Dermis blood vessel endothelial cell (primary cell): ENCODE measurements at places on chromosomes 16 and 17. TPM values are rescaled to one million over a fixed set of nuclear protein-coding genes. Genes with fewer than 3 reads are reported as not detected.
A peak's percentile ranks its signal among the peaks of the same experiment; 100 is the strongest.

The DPEP3 gene
- not detected in 2 replicates for total RNA-seq

- DNase-seq, result no peak
Measured at GRCh38 chr17:75721463-75722011, 278 bp downstream of the ITGB4 start.

- DNase-seq, result no peak
Measured at GRCh38 chr17:30170415-30170987, 53.9 kb downstream of the NSRP1 start.

The CHST4 gene
- total RNA-seq, result not detected in 2 replicates

DNA sequence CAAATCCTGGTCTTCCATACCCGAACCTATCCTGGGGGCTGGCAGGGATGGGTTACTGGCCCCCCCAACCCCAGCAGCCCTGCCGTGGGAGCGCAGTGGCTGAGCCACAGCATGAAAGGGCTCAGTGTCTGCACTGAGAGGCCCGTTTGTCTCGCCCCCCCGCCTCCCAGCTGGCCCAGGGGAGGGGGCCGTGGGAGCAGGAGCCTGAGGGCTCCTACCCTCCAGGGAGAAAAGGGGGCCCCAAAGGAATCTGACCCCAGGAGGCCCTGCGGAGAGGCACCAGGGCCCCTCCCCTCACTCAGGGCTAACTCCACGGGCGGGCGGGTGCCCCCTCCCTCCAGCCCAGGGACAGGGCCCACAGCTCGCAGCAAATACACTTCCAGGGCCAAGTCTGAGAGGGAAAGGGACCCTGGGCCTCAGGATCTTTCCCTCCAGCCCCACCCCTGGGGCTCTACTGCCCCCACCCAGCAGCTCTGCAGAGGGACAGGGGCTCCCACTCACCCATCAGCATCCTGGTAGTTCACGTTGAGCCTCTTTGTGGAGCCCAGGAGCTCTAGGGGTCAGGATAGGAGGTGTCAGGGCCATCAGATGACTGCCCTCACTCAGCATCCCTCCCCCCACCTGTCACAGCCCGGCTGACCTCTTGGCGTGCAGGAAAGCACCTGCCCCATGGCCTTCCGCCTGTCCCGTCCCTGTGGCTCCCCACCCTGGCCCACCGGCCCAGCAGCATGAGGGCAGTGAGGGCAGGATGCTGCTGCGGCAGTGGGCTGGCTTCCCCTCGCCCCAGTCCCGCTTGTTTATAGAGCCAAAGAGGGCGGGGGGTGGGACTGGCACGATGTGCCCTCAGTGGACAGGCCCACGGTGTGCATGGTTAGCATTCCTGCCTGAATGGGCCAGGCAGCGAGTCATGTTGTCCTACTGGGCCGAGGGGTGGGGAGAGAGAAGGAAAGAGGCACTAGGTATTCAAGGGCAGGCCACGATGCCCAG is 7.3 kb downstream of the CASKIN2 start:
- no peak for DNase-seq

The SCIMP gene
- not detected in 2 replicates for total RNA-seq

The CACNG5 gene
- total RNA-seq, result not detected in 2 replicates

DNA sequence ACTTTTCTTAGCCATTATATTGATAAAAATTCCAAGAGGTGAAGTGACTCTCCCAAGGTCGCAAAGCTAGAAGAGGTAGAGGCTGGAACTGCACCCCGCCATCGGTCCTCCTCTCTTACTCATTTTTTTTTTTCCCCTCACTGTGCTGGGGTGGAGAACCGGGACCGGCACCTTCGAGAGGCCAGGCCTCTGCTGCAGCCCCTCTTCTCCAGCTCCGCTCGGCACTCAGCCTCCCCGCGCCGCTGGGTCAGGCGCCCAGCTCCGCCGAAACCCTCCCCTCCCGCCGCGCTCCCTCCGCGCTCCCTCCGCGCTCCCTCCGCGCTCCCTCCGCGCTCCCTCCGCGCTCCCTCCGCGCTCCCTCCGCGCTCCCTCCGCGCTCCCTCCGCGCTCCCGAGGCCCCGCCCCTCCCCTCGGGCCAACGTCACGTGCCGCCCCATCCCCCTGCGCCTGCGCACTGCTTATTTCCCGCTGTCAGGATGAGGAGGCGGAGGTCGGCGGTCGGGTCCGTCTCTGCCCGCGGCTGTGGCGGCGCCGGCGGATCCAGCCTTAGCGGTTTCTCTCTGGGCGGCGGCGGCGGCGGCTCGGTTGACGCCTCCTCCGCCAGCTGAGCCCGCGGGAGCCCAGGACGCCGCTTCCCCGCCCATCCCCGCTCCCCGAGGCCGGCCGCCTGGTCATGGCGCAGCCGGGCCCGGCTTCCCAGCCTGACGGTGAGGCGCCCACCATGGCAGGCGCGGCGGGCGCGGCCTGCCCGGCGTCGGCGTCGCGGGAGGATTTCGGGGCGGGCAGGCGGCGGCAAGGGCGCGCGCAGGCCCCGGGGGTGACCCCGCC is at the start of gene RABEP1:
Gene RABEP1 (plus strand): TSS at position 471 of the 828 bp plus-strand sequence. CDS start 203 bp downstream, at position 674.
- DNase-seq, result peak; percentile 96

- no peak for DNase-seq
Measured at GRCh38 chr17:63925615-63926014, 6.5 kb downstream of the CD79B start.

DNA sequence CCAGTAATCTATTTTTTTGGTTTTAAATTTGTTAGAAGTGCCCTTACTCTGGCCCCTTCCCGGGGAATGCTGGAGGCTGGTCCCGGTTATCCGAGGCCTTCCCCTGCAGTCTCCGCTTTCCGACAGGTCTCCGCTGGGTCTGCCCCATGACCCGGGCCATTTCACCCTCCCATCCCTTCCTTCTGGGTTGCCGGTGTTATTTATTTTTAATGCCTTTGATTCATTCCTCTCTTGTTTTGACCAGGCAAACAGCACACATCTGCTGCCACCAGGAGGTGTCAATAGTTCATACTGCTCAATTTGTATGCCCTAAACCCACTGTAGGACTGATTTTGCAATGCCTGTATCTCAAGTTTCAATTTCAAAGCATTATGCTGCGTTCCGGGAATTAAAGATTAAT is 113.2 kb upstream of the IRX5 start:
- no peak for DNase-seq

- DNase-seq, result no peak
Measured at GRCh38 chr16:80583466-80583865, 42.7 kb downstream of the DYNLRB2 start.

DNA sequence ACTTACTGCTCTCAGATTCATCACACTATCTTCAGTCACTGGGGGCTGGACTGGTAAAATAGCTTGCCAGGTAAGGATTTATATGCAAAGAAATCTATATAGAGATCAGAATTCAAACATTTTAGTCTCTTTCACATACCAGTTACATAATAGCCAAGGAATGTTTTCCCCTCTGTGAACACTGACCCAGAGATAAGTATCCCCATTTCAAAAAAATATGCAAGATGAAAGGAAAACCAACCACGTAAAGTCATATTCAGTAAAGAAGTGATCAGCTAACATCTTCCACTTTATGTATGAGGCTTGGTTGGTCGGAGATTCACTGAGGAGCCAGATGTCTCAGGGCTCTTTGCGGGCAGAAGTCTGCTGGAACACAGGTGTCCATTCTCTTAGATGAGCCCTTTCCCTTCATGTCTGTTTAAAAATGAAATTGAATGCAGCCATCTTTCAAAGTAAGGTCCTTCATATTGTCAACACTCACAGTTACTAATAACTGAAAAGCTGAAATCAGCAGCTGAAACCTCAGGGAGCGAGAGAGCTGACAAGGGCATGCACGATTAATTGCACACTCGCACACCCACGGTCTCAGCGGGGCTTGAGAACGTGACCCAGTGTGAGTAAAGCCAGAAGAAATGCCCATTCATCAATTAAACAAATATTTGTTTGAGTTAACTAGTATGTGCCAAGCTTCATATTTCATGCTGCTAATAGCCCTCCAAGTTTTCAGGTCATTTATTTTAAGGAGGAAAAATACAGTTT is 161.2 kb downstream of the MRTFB start:
- DNase-seq, result no peak

DNA sequence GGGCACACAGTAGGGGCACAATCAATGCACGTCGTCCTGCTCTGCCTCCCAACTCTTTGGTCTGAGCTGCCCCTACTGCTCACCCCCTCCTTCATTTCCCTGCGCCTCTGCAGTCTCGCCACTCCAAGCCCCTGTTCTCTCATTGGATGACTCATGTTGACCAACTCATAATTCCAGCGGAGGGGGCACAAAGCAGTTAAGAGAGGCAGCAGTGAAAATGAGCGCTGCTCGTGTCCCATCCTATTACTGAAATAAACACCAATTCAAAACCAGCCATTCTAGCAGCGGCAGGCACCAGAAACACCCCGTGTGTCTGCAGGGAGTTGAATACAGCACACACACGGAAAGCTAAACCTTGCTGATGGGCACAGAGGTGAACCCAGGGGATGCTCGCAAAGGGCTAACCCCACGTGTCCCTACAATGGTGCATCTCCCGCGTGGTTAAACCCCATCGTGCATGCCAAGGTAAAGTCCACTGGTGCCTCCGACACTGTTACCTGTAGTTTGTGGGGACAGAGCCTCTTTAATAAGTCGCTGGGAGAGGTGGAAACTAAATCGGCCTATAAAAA is 310.4 kb downstream of the XYLT1 start:
- DNase-seq, result no peak

The GAS2L2 gene
- 0.05 and 0.17 TPM in 2 replicates for total RNA-seq

- DNase-seq, result no peak
Measured at GRCh38 chr16:84082110-84082509, 34.6 kb downstream of the MBTPS1 start.

- no peak for DNase-seq
Measured at GRCh38 chr16:49521734-49522325, 148.2 kb downstream of the C16orf78 start.

The RNU2-1 gene
- total RNA-seq, result not detected in 2 replicates

DNA sequence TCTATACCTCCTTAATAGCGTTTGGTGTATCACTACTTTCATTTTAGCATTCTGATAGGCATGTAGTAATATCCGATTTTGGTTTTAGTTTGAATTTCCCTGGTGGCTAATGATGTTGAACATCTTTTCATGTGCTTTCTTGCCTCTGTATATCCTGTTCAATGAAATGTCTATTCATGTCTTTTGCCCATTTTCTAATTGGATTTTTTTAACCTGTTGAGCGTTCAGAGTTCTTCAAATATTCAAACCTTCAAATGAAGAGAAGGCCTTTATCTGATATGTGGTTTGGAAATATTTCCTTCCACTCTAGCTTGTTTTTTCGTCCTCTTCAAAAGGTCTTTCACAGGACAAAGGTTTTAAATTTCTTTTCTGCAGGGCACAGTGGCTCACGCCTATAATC is 2.4 kb upstream of the NME1 start:
- DNase-seq, result no peak

DNA sequence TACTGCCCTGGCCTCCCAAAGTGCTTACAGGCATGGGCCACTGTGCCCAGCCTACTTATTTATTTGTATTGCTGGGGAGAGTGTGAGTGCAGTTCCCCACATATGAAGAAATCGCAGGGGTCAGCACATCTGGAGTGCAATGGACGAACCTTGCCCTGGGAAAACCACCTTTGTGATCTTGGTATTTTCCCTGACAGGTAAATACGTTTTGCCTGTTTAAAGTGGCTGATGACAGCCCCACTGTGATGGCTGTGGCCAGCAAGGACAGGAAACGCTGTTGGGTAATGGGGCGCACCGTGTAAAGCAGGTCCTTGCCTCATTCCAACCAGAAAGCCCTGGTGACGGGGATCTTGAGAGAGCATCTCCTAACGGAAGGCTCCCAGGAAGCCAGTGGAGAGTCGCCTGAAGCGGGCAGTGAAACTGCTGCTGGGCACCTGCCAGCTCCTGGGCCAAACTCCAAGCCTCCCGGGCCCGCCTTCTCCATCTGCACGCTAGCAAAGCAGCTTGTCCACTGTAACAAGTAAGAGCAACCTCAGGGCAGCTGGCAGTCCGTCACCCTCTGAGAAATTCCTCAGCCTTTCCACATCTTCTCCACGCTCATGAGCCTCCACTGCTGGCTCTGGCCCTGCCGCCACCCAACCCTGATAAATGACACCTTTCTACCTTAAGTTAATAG is 17.5 kb downstream of the EMC8 start:
- no peak for DNase-seq

DNA sequence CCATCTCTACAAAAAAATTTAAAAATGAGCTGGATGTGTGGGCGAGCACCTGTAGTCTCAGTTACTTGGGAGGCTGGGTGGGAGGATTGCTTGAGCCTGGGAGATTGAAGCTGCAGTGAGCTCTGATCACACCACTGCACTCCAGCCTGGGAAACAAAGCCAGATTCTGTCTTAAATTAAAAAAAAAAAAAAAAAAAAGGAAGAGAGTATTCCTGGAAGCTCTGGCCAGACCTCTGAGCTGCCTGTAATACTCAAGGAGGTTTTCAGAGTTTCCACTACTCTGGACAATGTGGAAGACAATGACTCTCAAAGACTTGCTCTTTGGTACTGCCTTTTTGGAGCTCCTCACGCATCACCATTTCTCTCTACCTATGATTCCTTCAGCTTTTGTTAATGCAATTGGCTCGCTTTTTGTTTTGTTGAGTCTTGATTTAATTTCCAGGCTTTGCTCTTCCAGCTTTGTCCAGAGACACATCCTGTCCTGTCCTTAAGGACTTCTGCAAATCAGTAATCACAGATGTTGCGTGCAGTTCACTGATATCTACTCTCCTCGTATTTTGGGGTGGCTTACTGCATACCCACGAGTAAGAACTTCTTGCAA is 10.8 kb downstream of the CHD9 start:
- peak; percentile 25 for DNase-seq

The CA7 gene
- not detected in 2 replicates for total RNA-seq

DNA sequence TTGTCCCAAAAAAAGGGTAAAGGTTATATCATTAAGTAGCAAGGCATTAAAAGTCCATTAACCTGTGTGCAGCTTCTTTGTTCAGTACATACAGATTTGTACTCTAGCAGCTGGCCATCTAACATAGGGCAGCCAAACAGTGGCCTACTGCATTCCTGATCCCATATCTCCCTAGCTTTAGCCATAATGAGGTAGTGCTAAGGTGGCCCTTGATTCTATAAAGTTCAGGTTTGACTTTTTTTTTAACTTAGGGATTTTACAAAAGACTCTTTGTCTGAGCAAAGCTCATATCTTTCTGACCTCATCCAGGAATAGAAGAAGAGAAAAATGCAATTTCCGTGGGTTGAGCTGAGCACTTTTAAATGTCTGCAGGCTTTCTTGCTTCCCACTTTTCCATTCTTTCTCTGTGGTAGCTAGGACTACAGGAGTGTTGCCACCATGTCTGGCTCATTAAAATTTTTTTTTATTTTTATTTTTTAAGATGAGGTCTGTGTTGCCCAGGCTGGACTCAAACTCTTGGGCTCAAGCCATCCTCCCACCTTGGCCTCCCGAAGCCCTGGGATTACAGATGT is 19.5 kb upstream of the CDC6 start:
- no peak for DNase-seq

The ABCA9 gene
- total RNA-seq, result 3.2 and 3.3 TPM in 2 replicates

- no peak for DNase-seq
Measured at GRCh38 chr17:36498155-36498554, 11.7 kb downstream of the ZNHIT3 start.

- DNase-seq, result no peak
Measured at GRCh38 chr17:74485022-74485743, 18.7 kb downstream of the CD300A start.

GRCh38 chr17:78236362-78237127 is 5.1 kb downstream of the TMEM235 start:
- no peak for DNase-seq

GRCh38 chr16:25838724-25839186 is 147.0 kb downstream of the HS3ST4 start:
- peak; percentile 62 for DNase-seq

The LRRC75A gene
- total RNA-seq, result 2.6 and 4.5 TPM in 2 replicates
